ENCODE measurements at places on chromosomes 11 and 22.

- DNase-seq: no peak
Measured at GRCh38 chr22:44172370-44173108, 8.2 kb upstream of the PARVG start.

DNA sequence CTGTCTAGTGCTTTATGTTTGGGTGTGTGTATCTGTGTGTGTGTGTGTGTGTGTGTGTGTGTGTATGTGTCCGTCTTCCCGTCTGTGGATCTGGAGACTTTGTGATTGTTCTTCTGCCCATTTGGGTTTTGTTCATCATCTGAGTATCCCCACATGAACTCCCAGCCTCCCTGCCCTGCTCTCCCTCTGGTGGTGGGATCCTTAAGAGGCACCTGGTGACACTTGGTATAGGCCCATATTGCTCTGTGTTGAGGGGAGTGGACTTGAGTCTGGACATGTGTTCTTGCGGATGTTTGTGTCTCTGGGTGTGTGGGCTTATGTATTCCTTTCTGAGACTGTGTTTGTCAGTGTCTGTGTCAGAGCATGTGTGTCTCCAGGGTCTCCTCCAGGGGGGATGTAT lies 15.3 kb downstream of the RCOR2 start:
- DNase-seq: no peak

GRCh38 chr11:66844496-66845142 lies 1.4 kb downstream of the RCE1 start:
- no peak for DNase-seq

- DNase-seq: no peak
Measured at GRCh38 chr11:117366248-117366647, 38.6 kb downstream of the CEP164 start.

DNA sequence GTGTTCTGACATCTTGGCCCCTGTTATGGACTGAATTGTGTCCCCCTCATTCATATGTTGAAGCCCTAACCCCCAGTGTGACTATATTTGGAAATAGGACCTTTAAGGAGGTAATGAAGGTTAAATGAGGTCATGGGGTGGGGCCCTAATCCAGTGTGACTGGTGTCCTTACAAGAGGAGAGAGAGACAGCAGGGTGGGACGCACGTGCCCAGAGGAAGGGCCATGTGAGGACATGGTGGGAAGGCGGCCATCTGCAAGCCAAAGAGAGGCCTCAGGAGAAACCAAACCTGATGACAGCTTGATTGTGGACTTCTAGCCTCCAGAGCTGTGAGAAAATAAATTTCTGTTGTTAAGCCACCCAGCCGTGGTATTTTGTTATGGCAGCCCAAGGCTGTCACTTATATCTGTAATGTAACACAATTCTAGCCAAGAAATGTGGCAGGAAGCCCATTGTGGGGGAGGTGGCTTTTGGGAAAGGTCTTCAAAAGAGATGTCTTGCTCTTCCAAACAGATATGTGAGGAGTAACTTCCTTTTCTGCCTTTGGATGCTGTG lies 23.7 kb downstream of the SLC22A6 start:
- no peak for DNase-seq

DNA sequence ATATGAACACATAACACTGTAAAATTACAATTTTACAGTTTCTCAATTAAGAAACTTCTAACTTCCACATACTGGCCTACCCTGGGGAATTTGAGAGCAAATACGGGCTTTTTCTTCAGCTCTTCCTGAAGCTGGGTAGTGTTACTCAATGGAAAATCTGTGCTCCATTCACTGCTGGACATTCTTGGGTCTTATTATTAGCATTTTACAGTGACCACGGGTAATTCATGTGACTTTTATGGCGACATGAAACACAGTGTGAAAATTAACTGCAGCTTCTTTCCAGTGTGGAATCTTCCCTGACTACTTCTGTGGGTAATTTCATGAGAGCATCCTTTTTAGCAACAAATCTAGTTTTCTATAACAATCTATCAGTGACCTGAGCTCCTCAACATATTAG lies 423.7 kb upstream of the ANO5 start:
- no peak for DNase-seq
